A549 treated with CpdA at 1 μM for 4 hours (cell line): ENCODE measurements at places on chromosomes 7 and 10. TPM values are rescaled to one million over a fixed set of nuclear protein-coding genes. Genes with fewer than 3 reads are reported as not detected.

The HOXA1 gene
- total RNA-seq = 2.8 to 4.0 TPM (median 3.4 TPM) in 5 replicates

The VAX1 gene
- 1.1 to 1.5 TPM (median 1.4 TPM) in 5 replicates for total RNA-seq

The TMEM176B gene
- total RNA-seq = 0.05 to 0.28 TPM in 2 of 5 replicates, not detected in the others

The GOLGA7B gene
- total RNA-seq = 3.6 to 6.0 TPM (median 4.7 TPM) in 5 replicates

The FOXP2 gene
- total RNA-seq = not detected in 5 replicates

The SRGN gene
- 53.6 to 76.5 TPM (median 57.6 TPM) in 5 replicates for total RNA-seq

The ENKUR gene
- total RNA-seq = 0.09 to 0.29 TPM (median 0.22 TPM) in 4 of 5 replicates, not detected in the other
